ENCODE measurements at places on chromosomes 2 and 18.

- no peak for DNase-seq
Measured at GRCh38 chr2:238905224-238905623, 57.3 kb downstream of the TWIST2 start.

- no peak for DNase-seq
Measured at GRCh38 chr2:1784986-1785617, 40.8 kb upstream of the PXDN start.

- DNase-seq, result peak; percentile 13
Measured at GRCh38 chr2:71157124-71157793, 26.8 kb downstream of the MPHOSPH10 start.

- DNase-seq, result no peak
Measured at GRCh38 chr18:45275367-45276113, 339.7 kb upstream of the SLC14A2 start.

- no peak for DNase-seq
Measured at GRCh38 chr2:8268172-8268783, 413.6 kb upstream of the ID2 start.

DNA sequence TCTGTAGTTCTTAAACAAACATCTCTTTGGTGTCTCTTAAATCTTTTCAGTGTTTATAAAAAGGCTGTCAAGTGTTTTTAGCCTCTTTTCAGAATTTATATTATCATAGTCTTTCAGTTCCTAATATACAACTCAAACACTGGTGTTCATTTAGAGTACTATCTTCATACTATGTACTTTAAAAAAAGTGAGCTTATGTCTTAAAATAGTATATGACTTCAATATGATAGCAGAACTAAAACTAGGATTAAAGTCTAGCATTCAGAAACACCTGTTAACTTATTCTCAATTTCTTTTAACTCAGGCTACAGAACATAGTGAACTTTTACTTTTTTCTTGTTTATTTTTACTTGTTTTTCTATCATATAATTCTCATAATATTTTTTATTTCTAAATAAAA, 14.7 kb upstream of the IKZF2 start:
- DNase-seq, result no peak

- DNase-seq, result no peak
Measured at GRCh38 chr2:19357402-19358241, 801 bp downstream of the OSR1 start.

DNA sequence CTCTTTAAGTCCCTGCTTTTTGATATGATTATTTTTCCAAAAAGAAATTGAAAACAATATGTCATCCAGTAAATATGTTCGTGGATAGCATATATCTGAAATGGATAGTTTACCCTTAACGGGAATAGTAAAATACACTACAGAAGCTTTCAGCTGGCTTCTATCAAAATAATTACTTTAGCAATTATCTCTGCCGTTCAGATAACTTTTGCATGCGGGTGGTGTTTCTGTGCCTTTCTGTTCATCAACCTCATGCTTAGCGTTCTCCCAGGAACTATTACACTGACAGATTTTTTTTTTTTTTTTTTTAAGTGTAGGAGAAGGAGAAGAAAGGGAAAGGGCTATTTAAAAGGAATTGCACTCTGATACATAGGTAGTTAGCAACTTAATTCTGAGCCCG, 53.6 kb downstream of the TSHZ1 start:
- DNase-seq, result no peak
